ENCODE measurements at places on chromosomes 1 and 21. TPM values are rescaled to one million over a fixed set of nuclear protein-coding genes. Genes with fewer than 3 reads are reported as not detected.

SRP9 gene
- total RNA-seq: 360 TPM

PRKAA2 gene
- 39.9 TPM for total RNA-seq

KRTAP13-2 gene
- not detected for total RNA-seq

GPR25 gene
- 0.46 TPM for total RNA-seq

RNF186 gene
- total RNA-seq: not detected

All from diencephalon (tissue), 1 donor.